ENCODE measurements at places on chromosomes 12 and 14.

DNA sequence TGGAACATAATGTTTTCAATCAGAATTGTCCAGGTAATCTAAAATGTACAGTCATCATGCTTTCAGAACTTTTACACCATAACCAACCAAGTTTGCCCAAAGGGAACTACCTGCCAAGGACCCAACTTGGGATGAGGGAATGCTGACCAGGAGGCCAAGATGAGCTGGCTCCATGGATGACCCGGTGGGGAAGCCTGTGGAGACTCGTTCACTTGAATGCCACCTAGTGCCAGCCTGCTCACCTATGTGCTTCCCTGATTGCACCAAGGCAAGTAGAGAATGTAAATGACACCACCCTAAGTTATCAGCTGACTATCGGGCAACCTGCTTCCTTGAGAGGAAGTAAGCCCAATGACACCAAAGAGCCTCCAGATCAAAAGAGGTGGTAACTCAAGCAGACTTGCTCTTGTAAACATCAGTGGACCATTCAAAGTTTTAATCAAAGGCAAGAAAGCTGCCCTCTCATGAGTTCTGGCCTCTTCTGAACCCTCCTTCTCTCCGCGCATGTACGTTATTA is 137.3 kb downstream of the TTC7B start:
- DNase-seq = no peak

- no peak for DNase-seq
Observed at GRCh38 chr12:118307069-118307954, 65.4 kb downstream of the TAOK3 start.

DNA sequence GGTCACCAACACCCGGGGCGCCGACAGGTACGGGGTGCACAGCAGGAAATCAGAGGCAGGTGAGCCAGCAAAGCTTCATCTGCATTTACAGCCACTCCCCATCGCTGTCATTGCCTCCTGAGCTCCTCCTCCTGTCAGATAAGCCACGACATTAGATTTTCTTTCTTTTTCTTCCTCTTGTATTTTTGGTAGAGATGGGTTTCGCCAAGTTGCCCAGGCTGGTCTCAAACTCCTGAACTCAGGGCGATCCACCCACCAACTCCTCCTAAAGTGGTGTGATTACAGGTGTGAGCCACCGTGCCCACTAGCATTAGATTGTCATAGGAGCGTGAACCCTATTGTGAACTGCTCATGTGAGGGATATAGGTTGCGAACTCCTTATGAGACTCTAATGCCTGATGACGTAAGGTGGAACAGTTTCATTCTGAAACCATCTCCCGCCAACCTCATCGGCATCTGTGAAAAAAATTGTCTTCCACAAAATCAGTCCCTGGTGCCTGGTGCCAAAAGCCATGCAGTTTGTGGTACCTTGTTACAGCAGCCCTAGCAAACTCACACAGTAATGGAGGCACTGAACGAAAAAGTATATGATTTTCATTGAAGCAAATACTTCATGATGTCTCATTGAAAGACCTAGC is 1.5 kb downstream of the STYK1 start:
- DNase-seq = no peak

- DNase-seq = no peak
Observed at GRCh38 chr14:54105898-54106297, 149.3 kb upstream of the BMP4 start.

- no peak for DNase-seq
Observed at GRCh38 chr14:97319691-97320090, 522.5 kb downstream of the VRK1 start.

GRCh38 chr12:102540815-102541385 is 60.5 kb upstream of the IGF1 start:
- DNase-seq = no peak

- no peak for DNase-seq
Observed at GRCh38 chr14:82046512-82047226, 513.0 kb upstream of the SEL1L start.
